ENCODE measurements at places on chromosomes 11 and 22.

GRCh38 chr11:3192511-3193372 lies 25.9 kb downstream of the MRGPRG start:
- DNase-seq, result peak; percentile 41

DNA sequence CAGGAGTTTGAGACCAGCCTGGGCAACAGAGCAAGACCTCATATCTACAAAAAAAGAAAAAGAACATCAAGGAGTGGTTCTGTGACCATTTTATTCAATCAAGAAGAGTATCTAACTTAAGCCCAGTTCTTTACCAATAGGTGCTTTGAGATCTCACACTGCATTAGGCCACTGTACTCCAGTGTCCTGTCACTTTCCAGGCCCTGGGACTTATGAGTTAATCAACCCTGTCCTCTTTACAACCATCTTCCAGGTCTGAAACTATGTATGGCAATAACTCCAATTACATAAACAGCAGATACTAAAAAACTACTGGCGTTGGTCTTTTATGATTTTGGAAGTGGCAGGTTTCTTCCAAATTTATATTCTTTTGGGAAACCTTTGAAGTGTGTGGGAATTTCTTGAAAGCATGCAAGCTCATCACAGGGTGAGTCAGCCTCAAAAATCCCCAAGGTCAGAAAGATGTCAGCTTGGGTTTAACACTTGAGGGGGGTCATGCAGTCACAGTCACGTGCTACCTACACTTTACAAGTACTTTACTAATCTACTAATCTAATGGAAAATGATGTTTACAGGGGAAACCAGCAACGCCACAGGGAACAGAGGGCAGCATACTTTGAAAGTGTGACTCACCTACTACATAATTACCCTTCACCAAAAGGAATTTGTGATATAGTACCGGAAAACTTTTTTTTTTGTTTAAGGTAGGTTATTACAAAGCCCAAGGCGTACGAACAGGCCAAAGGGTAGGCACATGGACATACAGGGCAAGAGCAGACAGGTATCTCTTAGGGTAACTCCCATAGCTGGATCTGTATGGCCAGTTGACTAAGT lies 15.6 kb downstream of the PISD start:
- peak; percentile 82 for DNase-seq

DNA sequence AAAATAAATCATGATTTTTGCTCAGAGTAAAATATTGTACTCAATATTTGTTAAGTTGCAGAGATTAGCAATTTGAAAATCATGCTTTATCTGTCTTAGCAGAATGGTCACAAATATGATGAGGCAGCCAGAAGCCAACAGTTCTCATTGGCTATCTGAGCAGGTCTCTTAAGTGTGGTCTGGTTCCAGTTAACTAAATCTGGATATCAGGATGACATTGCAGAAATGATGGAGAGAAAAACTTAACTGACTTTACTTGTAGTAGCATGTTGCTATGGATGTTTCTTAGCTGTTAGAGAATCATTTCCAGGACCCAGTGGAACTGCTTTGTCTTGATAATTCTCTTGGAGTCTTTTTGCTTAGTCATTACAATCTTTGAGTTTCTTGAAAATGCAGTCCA lies 1070.3 kb downstream of the JRKL start:
- no peak for DNase-seq

DNA sequence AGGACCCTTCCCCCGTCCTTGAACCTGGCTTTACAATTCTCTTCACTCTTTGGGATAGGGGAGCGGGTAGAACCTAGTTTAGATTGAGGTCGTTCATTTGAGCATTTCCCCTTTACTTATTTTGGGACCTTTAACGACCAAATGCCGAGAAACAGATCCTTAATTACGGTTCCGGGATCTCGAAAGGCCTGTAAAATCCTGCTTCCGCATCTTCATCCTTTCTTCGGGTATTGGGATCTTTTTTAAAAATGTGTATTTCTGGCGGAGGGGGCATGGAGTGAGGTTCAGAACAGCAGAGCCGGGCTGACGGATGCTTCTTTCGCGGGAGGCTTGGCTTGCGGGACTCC lies 395 bp upstream of the HIPK3 start:
- no peak for DNase-seq

GRCh38 chr22:28426346-28427132 lies 253.1 kb downstream of the TTC28 start:
- no peak for DNase-seq

All from islet precursor cell (in vitro differentiated cells).